ENCODE measurements at places on chromosomes 6 and 20.

- no peak for DNase-seq
Observed at GRCh38 chr6:122214605-122215318, 184.7 kb upstream of the HSF2 start.

GRCh38 chr6:44223319-44224028 lies at the start of gene SLC29A1:
TSS of gene SLC29A1 (plus strand) at chr6:44223595. CDS start at chr6:44227314, 3,719 bp downstream.
- peak; percentile 70 for DNase-seq

DNA sequence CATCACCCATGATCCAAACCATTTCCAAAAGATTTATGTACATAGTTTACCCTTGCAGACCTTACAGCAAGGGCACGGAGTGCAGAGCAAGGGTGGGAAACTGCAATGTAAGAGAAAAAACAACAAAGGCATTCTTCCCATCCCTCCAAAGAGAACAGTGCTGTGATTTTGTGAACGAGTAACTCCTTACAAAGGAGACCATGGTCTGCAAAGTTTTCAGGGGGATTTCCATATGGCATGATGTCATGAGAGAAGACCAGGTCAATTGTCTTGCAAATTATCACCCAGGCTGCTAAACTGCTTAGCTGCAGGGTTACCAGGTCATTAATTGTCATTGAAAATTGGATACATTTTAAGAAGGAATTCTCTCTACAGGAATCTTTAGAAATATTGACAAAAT lies 58.3 kb downstream of the LAMP5 start:
- no peak for DNase-seq

GRCh38 chr20:41078329-41078728 lies 49.7 kb downstream of the TOP1 start:
- no peak for DNase-seq

GRCh38 chr6:47057830-47058540 lies 15.9 kb upstream of the ADGRF1 start:
- DNase-seq: no peak

DNA sequence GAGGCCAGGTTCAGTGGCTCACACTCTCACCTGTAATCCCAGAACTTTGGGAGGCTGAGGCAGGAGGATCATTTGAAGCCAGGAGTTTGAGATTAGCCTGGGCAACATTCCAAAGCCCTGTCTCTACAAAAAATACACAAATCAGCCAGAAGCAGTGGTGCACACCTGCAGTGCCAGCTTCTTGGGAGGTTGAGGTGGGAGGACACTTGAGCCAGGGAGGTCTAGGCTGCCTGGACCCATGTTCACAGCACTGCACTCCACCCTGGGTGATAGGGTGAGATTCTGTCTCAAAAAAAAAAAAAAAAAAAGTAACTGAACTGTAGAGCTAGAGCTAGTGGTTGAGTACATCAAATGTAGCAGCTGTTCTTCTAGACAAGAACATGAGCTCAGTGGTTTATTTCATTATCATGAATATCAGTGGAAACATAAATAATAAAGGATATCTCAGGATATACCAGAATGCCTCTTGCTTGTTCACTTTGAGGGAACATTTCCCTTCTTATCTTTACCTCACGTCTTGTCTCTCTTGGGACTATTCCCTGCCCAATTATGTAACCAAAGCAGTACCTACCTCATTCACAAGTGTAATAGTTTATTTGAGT lies 17.6 kb downstream of the NANP start:
- DNase-seq: no peak

GRCh38 chr6:138245751-138246150 lies 27.5 kb upstream of the PBOV1 start:
- DNase-seq: no peak

DNA sequence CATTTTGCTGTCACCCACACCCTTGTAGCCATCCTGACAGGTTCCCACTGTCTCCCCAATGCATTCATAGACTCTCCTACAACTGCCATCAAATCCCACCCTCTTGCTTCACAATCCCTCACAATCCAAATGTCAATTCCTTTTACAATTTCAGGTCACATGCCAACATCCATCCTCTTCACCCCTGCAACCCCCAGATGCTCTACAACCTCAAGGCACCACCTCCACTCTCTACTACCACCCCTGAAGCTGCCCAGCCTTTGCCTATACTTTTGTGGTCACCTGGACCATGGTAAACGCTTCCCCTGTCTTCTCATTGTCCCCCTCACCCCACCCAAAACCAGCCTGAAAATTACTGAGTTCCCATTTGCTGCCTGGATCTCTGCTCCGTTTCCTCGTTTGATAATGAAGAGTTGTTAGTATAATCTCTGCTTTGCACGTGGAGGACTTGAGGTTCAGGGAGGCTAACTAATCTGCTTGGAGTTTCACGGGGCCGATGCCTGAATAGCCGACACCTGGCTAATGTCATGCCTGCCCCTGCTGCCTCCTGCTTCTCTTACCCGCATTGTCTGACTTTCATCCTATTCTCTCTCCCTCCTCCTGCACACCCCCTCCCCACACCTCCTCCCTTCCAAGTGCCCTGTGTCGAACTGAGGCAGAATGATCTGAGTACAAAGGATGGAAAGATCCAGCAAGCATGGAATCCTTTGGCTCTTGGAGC lies 82.4 kb upstream of the TOX2 start:
- DNase-seq: no peak

DNA sequence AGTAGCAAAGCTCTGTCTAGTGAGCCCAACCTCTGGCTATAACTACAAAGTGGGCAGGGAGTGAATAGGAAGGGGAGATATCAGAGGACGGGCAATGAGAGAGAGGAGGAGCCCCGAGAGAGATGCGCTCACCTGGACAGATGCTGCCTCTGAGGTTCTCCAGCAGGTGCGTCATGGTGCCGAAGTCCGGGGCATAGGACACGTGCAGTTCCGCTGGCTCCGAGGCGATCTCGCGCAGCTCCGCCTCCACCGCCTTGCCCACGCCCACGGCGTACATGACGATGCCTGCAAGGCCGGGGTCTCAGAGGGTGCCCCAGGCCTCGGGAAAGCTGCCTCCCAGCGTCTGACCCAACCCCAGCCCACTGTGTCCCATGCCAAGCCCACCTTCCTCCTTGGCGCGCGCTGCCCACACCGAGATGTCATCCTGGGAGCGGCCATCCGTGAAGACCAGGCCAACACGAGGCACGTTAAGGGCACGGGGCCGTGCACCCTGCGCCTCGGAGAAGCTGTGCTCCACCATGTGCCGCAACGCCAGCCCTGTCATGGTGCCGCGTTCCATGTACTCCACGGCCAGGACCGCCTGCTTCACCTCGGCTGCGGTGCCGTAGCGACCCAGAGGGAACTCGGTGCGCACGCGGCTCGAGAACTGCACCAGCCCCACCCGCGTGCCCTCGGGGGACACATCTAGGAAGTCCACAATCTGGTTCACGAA lies 8.7 kb upstream of the RBPJL start:
- DNase-seq: no peak

GRCh38 chr6:9576521-9576920 lies 838.4 kb downstream of the TFAP2A start:
- no peak for DNase-seq

GRCh38 chr6:22062807-22063408 lies 233.9 kb downstream of the PRL start:
- no peak for DNase-seq

- no peak for DNase-seq
Observed at GRCh38 chr6:27599859-27600532, 127.1 kb upstream of the ZNF184 start.

- no peak for DNase-seq
Observed at GRCh38 chr20:40449974-40450616, 238.9 kb downstream of the MAFB start.

DNA sequence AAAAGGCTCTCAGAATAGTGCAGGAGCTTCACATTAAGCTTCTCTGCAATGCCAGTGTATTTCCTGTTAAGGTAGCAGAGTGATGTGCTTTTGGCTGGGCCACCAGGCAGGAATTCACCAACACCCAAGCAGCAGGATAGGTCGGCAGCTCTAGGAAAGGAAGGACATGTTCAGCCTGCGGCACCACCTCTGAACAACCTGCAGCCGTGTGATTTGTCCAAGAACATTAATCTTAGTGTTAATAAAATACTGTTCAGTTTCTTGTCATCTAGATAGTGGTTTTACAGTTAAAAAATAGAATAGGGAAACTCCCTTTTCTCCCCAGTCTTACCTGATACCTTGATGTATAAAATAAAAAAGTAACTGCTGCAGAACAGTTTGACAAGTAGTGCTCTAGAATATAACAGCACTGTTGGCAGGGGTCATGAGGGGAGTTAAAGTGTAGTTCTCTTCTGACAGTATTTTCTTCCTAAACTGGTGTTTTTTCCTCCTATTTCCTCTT lies 18.8 kb downstream of the ZNF292 start:
- DNase-seq: no peak

DNA sequence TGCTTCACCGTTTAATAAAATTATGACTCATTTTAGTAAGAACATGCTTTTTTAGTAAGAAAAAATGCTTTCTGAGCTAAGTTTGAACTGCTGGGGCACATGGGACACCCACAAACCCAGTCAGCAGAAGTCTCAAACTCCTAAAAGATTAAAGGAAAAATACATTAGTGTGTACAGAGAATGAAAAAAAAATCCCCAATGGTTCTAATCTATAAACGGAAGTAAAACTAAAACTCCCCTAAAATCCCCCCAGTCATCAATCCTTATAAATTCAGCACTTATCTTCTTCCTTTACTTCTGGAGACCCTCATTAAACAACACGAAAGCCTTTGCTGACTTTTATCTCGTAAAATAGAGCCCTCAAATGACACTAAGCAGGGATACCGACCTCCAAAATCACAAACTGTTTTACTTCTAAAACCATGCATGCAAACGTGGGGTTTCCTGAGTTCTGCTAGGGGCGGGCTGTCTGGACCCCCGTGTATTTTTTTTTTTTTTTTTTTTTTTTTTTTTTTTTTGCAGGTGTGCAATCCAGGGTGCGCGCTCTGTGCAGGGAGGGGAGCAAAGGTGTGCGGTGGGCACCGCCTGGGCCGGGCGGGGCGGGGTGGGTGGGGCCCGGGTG lies 1.1 kb upstream of the MYB start:
- DNase-seq: no peak

- no peak for DNase-seq
Observed at GRCh38 chr6:136102991-136103688, 147.0 kb downstream of the MTFR2 start.

DNA sequence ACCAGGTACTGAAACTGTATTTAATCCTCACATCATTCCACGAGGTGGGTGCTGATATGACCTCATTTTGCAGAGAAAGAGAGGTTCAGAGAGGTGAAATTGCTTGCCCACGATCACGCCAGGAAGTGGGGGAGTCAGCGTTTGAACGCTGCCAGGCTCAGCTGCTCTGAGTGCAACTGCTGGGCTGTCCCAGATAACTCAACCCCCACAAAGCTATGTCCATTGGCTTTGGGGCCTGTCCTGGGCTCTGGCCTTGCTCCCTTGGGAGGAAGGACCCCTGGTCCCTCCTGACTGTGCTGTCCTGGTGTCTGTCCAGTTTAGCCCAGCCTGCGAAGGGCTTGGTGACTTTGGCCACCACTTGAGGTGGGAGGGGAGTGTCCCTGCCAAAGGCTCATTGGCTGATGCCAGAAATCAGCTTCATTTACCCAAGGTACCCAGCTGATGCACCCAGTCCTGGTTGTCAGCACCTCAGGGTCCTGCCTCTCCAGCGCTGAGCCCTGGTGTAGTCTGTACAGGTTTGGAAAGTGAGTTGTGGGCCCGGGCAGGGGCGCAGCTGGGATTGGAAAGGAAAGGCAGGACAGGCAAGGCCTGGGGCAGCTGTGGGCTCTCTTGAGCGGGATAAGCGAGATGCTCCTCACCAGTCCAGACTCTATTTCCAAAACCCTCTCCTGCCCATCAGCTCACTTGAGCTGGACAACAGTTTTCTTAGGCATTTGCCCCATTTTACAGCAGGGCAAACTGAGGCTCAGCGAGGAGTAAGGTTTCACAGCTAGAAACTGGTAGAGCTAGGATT lies 38.5 kb downstream of the SUN5 start:
- DNase-seq: no peak

- no peak for DNase-seq
Observed at GRCh38 chr20:1842281-1842680, 52.9 kb upstream of the SIRPA start.

GRCh38 chr6:166786704-166787293 lies 159.7 kb upstream of the RPS6KA2 start:
- DNase-seq: no peak

- DNase-seq: no peak
Observed at GRCh38 chr6:148082044-148082443, 260.6 kb upstream of the SASH1 start.

DNA sequence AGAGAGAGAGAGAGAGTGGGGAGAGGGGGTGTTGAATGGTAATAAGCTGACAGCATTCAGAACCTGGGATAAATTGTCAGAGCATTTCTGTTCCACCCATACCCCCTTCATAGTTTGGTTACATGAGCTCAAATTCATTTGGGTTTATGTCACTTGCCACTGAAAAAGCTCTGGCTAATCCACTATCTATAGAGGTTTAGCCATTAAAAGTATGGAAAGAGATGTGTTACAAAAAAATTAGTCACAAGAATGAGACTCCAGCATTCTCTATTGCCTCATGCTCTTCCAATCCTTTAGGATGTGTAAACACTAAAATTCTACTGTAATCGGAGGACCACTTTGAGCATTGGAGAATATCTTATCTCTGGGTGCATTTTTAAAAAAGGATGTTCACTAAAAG lies 297.6 kb upstream of the TCF21 start:
- no peak for DNase-seq

DNA sequence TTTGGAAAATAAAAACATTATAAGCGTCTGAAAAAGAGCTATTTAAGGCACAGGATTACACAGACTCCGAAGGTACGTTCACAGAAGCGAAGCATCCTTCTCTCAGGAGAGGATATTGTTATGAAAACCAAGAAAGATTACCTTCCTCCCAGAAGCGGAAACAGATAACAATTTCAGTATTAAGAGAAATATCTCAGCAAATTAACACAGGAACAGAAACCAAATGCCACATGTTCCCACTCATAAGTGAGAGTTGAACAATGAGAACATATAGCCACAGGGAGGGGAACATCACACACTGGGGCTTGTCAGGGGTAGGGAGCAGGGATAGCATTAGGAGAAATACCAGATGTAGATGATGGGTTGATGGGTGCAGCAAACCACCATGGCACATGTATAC lies 109.7 kb downstream of the CDK19 start:
- DNase-seq: no peak

GRCh38 chr6:167787896-167788562 lies 38.7 kb upstream of the AFDN start:
- no peak for DNase-seq

DNA sequence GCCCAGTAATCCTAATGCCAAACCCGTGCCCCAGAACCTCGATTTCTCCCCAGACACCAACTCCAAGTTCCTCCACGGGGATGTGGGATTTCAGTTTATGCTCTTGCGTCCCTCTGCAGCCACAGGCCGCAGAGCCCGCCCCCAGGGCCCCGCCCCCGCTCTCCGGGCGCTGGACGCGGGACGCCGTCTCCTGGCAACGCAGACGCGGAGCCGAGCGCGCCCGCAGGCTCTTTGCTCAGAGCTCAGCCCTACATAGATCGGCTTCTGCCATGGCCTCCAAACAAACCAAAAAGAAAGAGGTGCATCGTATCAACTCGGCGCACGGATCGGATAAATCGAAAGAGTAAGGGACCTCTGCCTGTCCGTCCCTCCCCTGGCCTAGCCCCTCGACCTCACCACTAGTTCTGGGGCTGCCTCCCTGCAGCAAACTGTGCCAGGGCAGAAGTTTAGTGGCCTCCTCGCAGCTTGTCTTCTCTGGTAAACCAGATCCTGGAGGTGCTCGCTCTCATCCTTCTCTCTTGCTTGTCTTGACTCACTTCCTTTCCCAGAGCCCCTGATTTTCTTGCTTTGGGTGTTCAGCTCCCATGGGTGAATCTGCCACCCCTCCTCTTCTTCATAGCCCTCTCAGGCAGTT lies at the start of gene ADGB:
TSS of gene ADGB (plus strand) at position 201 of the 634 bp plus-strand sequence. CDS start at position 270, 69 bp downstream.
- DNase-seq: no peak

- no peak for DNase-seq
Observed at GRCh38 chr20:32970115-32970972, 33.9 kb downstream of the SUN5 start.

GRCh38 chr6:72262254-72262653 lies 359.6 kb upstream of the KCNQ5 start:
- no peak for DNase-seq

Measured in effector memory CD4-positive, alpha-beta T cell (primary cell).